SJCRH30 (cell line): ENCODE measurements at places on chromosomes 3 and 15.

GRCh38 chr3:138254216-138254615, 67.1 kb downstream of the ARMC8 start:
- no peak for DNase-seq

GRCh38 chr3:159301961-159302360, 500.1 kb downstream of the MFSD1 start:
- no peak for DNase-seq

- no peak for DNase-seq
Observed at GRCh38 chr3:18751514-18751913, 326.4 kb upstream of the SATB1 start.

DNA sequence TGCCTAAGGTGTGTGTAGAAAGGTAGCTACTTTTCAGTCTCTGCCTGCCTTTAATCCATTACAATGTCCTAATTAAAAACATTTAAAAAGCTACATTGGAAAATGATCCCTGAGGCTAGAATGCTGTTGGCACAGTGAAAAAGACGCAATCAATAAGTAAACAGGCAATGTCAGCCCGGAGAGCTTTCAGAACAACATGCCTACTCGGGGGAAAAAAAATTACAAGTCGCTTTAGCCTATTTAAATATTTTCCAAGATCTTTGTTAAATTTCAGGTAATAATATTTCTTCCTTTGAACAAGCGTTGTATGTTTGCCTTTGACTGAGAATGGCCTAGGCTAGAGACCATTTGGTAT, 46.6 kb upstream of the CD47 start:
- DNase-seq = no peak

DNA sequence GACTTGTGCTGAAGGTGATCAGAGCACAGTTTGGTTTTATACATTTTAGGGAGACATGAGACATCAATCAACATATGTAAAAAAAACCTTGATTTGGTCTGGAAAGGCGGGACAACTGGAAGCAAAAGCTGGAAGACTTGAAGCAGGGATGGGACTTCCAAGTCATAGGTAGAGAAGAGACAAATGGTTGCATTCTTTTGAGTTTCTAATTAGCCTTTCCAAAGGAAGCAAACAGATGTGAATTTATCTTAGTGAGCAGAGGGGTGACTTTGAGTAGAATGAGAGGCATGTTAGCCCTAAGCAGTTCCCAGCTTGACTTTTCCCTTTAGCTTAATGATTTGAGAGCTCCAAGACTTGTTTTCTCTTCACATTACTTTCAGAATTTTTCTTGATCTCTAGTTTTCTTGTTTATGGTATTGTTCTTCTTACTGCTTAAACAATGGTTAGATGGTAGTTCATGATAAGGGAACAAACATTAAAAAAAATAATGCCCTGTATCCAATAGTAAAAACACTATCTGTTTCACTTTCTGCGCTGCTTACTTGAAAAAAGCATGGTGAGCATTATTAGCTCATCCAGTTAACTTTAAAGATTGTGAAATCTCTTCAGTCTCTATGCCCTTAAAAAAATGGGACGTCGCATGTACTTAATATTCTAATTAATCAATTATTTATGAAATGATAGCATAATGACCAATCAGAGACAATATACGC, 48.5 kb upstream of the BCHE start:
- DNase-seq = no peak

- DNase-seq = no peak
Observed at GRCh38 chr15:92914768-92915221, 14.7 kb downstream of the CHD2 start.

DNA sequence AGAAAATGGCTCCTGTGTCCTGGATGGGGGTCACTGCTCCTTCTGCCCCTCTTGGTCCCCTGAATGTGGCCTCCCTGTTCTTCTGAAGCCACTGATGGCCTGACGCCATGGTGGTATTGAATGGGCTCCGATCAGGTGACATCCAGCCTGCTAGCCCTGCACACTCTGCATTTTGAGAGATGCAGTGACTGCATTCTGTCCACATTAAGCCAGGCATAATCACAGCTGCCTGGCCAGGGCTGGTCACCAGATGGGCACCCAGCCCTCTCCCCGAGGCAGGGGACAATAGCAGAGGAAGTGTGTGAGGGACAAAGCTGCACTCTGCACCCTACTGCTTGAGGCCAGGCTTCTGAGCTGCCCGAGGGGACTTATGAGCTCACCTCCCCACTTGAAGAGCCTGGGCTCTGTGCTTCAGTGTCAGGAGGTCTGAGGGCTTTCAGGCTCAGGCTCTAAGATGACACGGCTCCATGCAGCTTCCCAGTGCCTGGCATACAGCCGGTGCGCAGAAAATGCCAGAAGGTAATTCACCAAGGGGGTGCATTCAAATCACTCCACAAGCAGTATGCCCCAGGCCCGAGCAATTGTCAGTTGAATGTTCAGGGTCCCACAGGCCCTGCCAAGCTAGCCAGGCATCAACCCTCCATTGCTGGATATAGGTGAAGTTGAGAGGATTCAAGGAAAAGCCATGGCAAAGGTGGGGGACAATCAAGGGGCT, 56.8 kb downstream of the WNT7A start:
- no peak for DNase-seq

DNA sequence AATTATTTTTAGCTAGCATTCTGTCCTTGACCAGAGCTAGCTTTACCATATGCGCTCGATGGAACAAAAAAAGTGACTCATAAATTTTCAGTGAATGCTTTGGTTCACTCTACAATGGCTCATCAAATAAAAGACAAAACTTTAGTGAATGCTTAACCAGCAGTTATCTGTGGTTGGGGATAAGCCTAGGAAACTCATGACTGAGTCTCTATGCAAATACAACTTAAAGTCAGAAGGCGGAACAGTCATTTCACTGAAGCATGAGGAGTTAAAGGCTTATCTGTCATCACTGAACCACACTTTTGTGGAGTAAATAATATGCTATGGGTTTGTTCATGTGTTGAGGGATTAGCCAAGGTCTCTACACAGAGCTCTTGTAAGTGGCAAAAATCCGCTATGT, 308.4 kb downstream of the SQOR start:
- DNase-seq = peak; percentile 13

GRCh38 chr3:168596175-168596823, 500.6 kb upstream of the GOLIM4 start:
- no peak for DNase-seq

- DNase-seq = no peak
Observed at GRCh38 chr3:71650372-71650771, 66.8 kb upstream of the FOXP1 start.

DNA sequence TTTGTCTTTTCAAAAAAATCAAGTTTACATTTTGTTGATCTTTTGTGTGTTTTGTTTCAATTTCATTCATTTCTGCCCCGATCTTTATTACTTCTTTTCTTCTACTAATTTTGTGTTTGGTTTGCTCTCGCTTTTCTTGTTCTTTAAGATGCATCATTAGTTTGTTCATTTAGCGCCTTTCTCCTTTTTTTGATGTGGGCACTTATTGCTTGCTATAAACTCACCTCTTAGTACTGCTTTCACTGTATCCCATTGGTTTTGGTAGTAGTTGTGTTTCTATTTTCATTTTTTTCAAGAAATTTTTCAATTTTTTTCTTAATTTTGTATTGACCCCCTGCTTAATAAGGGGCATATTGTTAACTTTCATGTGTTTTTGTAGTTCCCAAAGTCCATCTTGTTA, 34.4 kb downstream of the PRKCI start:
- no peak for DNase-seq

- DNase-seq = no peak
Observed at GRCh38 chr3:10757021-10757820, 58.8 kb upstream of the SLC6A11 start.

DNA sequence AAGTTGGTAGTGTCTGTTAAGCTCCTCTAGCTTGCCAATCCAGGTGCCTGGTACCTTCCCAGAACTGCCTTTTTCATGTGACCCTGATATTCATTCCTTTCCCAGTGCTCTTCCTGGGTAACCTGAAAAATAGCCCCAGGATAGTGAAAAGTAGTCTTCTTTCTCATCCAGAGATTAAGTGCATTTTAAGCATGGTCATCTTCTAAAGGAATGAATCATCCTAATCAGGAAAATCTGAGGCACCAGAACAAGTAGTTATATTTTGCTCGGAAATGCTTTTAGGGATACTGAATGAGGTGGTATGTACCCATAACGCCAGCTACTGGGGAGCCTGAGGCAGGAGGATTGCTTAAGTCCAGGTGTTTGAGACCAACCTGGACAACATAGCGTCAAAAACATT, 23.1 kb upstream of the PDCD6IP start:
- no peak for DNase-seq

GRCh38 chr15:33737687-33738601, 230.4 kb upstream of the CHRM5 start:
- peak; percentile 47 for DNase-seq

DNA sequence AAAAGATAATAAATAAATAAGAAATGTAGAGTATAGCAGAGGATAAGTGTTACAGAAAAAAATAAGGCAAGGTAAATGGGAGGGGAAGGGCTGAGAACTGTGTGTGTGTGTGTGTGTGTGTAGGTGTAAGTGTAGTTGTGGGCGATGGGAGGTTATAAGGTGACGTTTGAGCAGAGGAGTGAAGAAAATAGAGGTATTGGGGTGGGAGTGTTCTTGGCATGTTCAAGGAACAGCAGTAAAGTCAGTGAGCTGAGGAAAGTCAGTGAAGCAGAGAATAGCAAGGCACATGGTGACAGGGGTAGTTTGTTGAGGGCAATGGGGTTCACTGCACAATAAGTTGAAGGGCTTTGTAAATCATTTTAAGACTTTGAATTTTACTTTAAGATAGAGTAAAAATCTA, 30.9 kb upstream of the ZNF148 start:
- no peak for DNase-seq

DNA sequence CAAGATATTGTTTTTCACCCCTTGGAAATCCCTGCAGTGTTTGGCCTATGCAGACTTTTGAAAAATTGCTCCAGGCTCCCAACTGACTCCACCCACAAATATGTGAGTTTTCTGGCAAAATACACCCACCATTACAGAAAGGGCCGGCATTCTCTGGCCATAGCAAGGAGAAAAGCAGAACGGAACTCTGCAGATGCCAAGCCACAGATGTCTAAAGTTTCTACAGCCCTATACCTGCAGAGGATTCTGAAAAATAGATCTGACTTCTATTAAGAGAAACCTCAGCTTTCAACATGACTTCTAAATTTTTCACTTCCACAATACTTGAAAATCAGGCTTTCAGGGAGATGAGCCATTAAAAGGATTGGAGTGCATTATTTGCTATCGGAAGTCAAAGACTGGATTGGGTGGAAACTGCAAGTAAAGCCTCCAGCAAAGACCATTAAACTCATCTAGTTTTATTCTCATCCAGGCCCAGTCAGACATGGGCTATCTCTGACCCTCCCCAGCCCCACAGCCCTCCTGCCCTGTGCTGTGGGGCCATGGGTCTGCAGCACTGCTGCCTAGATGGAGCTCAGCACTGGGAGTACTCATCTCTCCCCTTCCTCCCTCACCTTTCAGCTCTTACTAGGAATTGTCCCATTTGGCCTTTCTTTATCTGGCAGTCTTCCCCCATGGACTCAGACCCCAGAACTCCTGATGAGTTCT, 243.1 kb upstream of the GOLGA6L4 start:
- no peak for DNase-seq

GRCh38 chr3:33883538-33883950, 85.1 kb downstream of the PDCD6IP start:
- peak; percentile 66 for DNase-seq

DNA sequence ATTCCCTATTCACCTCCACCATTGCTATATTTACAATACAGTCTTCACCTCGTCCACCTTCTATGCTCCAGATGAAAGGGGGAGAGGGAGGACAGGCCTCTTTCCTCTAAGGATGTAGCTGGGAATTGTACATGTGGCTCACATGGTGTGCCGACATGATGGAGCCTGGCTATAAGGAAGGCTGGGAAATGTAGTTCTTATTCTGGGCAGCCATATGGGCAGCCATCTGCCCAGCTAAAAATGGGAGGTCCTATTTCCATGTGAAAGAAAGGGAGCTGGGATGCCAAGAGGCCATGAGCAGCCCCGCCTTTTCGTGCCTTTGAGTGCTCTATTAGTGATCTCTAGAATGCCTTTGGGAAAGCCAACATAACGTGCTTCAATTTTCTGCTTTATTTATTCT, 27.1 kb upstream of the MGLL start:
- no peak for DNase-seq
